ENCODE measurements at places on chromosomes 1 and 21. TPM values are rescaled to one million over a fixed set of nuclear protein-coding genes. Genes with fewer than 3 reads are reported as not detected.

DNA sequence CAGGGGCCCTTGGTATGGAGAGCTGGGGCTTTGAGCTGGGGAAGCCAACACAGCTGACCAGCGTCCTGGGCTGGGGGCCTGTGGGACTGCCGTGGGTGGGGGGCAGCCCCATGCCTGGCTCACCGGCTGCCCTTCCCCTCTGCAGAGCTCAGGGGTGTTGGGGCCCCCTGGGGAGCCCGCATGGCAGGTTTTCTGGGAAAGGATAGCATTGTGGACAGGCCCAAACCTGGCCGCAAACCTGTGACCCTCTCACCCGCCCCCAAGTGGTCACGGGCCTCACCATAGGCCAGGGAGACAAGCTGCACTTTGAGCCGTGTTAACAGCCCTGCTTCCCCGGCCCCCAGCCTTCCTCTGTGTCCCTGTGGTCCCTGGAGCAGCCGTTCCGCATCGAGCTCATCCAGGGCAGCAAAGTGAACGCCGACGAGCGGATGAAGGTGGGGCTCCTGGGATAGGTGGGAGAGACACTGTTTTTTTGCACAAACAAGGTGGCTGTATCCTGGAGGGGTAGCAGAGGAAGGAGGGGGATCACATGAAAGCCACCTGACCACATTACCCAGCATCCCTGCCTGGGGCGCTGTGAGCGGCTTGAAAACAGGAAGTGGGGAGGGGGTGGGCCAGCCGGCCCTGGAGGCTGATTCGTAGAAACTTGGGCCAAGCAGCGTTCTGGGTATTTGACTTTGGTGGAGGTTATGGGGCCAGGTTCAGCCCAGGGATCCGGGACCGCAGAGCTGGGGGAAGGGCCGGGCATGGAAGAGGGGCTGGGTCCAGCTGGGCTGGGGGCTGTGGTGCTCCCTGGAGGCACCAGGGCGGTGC, 65.9 kb downstream of the PIK3CD start:
- DNase-seq, result peak; percentile 83

DNA sequence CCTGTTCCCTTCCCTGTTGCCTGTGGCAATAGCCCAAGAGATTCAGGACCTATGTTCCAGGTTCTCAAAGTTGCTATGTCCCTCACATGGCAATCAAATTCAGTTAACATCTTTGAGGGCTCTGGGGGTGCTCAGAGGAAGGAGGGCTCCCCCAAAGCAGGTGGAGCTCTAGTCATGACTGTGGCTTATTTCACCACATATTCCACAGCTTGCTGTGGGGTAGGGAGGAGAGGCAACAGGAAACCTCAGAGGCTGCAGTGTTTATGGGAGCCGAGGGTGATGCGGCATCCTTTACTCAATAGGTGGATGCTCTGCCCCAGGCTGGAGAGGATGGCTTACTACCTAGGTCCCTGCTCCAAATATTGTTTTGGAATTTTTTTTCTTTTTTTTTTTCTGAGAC, 1.2 kb upstream of the MKNK1 start:
- no peak for DNase-seq

Gene SEMA4A
- polyA plus RNA-seq, result 6.3 TPM

DNA sequence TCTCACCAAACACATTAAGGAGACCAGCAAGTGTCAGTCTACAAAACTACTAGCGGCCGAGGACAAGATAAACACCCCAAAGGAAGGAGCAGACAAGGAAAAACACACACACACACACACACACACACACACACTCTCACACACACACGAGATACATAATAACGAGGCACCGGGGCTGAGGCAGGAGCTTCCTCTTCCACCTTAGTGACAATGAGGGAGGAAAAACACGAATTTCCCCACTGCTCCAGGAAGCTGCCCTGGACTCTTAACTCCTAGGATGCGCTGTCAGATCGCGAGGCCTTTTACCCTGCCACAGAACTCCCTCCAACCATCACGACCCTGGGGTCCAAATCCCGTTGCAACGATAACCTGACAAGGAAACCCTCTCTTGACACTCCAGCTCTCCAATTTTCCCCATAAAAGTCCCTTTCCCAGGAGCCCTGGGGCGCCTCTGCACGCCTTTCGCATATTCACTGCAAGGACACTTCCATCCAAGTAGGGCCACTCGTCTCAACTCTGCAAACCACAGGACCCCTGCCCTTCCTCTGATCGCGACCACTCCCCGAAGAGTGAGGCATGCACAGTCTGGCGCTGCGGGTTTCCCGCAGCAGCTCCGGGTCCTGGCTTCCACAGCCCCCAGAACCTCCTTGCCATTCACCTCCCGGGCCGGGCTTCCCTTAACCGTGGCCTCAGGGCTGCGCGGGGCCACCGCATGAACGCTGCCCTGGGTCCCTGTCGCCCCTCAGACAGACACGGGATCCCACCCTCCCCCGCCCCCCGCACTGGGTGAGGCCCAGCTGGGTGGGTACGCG, 581 bp downstream of the ETV3 start:
- no peak for DNase-seq

Gene ERVH48-1
- not detected for polyA plus RNA-seq

DNA sequence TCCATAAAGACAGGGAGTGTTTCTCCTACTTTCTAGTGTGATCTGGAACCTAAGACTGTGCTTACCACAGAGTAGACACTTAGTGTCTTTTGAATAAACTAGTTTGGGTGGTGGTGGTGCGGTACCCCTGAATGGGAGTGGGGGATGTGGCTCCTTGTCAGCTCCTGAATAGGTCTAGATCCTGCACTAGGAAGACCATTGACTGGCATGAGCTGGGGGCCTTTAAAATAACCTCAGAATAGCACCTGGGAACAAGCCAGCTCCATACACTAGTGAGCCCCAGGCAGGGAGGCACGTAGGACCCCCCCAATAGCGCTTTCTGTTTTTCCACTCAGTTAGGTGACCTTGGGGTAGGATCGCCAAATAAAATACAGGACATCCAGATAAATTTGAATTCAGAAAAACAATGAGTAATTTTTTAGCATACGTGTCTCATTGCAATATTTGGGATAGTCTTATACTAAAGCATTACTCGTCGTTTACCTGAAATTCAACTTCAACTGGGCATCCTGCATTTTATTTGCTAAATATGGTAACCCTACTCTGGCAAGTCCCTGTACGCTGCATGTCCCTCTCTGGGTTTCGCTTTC, 45.6 kb downstream of the AZIN2 start:
- no peak for DNase-seq

DNA sequence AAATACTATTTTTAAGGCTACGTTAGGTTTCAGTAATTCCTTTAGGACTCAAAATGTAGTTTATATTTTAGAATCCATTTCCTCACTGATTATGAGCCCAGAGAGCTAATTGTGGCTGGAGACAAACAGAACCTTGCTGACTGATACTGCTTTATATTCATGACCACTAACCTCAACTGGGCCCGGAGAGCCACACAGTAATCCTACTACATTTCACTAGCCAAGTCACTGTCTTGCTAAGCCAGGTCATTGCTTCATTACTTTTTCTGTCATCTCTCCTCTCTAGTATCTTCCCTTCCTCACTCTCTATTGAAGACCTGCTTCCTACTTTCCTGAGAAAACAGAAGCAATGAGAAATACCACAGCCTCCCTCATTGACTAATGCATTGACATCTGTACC, 24.7 kb downstream of the IL23R start:
- DNase-seq, result no peak

Gene OR2L13
- polyA plus RNA-seq, result not detected

Data from sigmoid colon (tissue), 7 donors.